ENCODE measurements at places on chromosomes 1 and 21. TPM values are rescaled to one million over a fixed set of nuclear protein-coding genes. Genes with fewer than 3 reads are reported as not detected.

The REG4 gene
- total RNA-seq, result 0.19 TPM

The NCF2 gene
- 6.2 TPM for total RNA-seq

The OR2T35 gene
- not detected for total RNA-seq

The GPN2 gene
- 41.8 TPM for total RNA-seq

The HMCN1 gene
- not detected for total RNA-seq

DNA sequence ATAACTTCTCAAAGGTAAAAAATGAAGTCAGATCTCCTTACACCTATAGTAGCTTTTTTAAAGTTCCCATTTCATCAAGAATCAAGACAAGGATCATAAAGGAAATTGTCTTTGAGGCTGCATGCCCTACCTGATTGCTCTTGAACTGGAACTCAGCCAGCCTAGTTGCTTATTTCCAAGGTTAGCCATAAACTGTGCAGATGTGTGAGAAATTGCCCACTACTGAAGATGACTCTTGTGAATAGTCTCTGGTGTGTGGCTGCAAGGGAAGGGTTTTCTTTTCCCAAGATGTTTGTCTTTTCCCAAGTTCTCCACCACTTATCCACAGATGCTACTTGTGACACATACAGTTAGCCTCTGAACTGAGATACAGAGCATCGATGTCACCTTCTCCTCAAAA, 81.7 kb upstream of the DUSP10 start:
- H3K27ac ChIP-seq, result no peak overlapping the region
- no peaks in the 10 kb centered on the region for H3K27me3 ChIP-seq
- H3K4me1 ChIP-seq, result peaks cover 47% of the 10 kb centered on the region
- DNase-seq, result peak; percentile 43

Data from activated CD4-positive, alpha-beta T cell treated with anti-CD3 and anti-CD28 coated beads, Interleukin-2, amount 10 ng/mL, durations not matched to agents 24 days and 14 days (primary cell).